SIG-M5 (cell line): ENCODE measurements at places on chromosomes 12 and 14.

- no peak for DNase-seq
Observed at GRCh38 chr12:90628213-90628612, 326.8 kb downstream of the CCER1 start.

- DNase-seq: no peak
Observed at GRCh38 chr14:72812292-72812851, 81.5 kb downstream of the DPF3 start.

DNA sequence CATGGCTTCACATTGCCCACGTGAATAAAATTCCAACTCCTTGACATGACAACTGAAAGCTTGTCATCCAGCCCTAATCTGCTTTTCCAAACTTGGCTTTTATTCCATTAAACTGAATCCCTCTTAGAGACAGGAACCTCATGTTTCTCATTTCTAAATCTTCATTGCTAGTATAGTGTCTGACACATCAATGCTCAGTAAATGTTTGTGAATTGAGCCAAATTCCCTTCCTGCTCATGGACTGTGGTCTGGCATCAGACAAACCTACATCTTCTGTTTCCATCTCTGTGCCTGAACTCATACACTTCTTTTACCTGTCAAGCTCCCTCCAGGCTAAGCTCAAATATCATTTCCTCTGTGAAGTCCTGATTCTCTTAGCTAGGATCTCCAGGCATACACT lies 4.3 kb upstream of the FKBP11 start:
- DNase-seq: no peak

DNA sequence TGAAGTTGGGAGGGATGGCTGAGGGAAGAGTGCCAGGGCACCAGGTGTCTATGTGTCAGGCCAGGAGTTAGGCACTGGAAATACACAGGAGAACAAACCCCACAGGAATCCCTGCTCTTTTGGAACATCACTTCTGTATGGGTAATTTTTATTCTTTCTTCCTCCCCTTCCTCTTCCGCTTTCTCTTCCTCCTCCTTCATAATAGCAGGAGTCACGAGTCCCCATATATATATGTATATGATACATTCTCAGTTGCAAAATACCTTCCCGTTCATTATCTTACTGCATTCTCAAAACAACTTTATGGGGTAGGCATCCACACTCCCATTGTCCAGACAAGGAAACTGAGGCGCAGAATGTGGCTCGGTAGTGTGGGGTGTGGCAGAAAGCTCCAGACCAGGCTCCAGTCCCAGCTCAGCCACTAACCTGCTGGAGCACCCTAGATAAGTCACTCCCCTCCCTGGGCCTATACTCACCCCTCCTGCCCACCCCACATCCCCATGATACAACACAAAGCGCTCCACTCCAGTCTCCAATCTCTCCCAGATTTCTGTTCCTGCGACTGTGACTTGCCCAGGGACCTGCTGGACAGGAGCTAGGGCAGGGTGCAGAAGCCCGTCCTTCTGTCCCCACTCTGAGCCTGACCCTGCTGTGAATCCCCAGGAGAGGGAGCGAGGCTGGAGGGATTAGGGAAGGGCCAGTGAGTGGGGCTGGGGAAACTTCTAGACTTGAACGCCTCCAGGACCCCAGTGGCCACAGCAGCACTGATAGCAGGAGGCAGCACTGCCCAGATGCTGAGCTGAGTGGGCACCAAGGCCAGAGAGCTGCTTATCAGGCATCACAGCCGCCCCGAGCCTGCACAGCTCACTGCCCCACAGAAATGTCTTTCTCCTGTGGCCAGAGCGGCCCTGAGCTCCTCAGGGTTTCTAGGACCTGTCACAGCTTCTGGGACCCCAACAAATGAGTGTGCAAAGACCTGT lies 1.4 kb upstream of the AQP2 start:
- no peak for DNase-seq

DNA sequence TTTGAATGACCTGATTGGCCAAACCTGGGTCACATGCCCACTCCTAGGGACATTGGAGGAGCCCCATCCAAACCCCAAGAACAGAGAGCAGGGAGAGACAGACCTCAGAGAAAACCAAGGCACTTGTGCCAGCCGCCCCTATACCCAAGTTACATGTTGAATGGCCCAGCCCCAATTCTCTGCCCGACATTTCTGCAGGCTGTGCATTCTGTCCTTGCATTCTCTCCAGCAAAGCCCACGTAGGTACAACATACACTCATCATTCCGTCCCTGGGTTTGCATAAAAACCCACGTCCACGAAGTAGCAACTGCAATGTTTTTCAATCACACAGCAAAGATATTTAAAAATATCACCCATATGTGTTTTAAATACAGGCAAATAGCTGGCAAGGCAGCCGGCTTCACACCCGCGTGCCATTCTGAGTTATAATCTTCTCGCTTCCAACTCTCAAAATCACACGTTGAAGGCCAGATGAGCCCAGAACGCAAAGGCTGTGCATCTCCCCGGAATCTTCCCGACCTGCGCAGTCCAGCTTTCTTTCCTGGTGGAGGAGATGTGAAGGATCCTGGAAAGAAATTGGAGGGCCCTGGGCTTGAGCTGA lies 91.7 kb upstream of the MYL2 start:
- no peak for DNase-seq
